ENCODE measurements at places on chromosomes 3 and 15. TPM values are rescaled to one million over a fixed set of nuclear protein-coding genes. Genes with fewer than 3 reads are reported as not detected.
A peak's percentile ranks its signal among the peaks of the same experiment; 100 is the strongest.

DNA sequence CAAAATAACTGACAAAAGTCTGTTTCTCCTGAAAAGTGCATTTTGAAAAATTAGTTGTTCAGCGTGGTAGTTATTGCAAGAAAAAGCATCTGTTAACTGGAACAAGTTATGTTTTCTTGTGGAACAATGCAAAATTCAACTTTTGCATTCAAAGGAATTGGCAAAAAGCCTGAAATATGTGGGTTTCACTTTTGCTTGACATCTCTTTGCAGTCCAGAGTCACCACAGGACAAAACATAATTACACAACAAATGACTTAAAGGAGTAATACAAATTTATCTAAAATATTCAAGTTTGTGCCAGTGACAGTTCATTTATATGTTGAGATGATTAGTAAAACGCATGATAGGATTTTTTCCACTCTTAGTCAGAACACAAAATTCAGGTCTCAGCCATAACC is 96.3 kb upstream of the P2RY1 start:
- H3K4me3 ChIP-seq, result no peak overlapping the region
- no peak for DNase-seq
- no peaks in the 10 kb centered on the region for H3K27me3 ChIP-seq
- no peaks in the 10 kb centered on the region for H3K4me1 ChIP-seq
- no peaks in the 10 kb centered on the region for H3K36me3 ChIP-seq

DNA sequence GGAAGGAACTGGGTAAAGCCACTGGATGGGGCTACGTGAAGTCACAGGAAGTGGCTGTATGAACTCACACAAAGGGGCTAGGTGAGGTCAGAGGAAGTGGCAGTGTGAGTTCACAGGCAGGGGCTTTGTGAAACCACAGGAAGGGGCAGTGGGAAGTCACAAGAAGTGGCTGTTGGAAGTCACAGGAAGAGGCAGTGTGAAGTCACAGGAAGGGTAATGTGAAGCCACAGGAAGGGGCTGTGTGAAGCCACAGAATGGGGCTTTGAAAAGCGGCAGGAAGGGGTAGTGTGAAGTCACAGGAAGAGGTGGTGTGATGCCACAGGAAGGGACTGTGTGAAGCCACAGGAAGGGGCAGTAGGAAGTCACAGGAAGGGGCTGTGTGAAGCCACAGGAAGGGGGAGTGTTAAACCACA is 34.6 kb downstream of the GASK1A start:
- no peaks in the 10 kb centered on the region for H3K4me1 ChIP-seq
- H3K36me3 ChIP-seq, result no peaks in the 10 kb centered on the region
- H3K27me3 ChIP-seq, result no peaks in the 10 kb centered on the region
- H3K27ac ChIP-seq, result no peak overlapping the region

DNA sequence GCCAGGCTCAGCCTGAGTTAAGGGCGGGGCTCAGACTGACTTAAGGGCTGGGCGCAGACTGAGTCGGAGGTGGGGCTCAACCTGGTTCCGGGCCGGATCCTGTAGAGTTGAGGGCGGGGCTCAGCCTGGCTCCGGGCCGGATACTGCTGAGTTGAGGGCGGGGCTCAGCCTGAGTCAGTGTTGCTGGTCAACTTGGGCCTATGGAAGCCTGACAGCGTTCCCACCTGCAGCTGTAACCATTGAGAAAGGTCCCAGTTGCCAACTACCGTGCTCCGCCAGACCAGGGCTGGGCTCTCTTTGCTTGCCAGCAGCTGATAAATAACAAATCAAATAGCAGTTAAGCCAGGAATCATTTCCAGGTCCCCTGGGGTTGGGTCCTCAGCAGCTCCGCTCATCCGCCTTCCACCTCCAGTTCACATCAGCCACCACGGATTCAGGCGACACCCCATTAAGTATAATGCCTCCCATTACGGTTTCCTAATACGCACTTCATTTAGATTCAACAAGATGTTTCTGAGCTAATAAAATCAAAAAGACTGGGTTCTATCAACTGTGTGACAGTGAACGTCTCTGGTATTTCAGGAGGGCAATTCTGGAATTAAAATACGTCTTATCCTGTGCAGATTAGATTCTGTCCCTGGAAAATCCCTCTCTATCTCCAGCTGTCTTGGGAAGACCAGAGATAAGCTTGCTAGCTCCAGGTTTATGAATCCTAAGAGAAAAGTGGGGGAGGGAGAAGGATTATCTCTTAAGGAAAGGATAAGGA is 7.3 kb downstream of the GRIP2 start:
- H3K27ac ChIP-seq, result no peak overlapping the region
- H3K4me3 ChIP-seq, result no peak overlapping the region
- H3K27me3 ChIP-seq, result no peaks in the 10 kb centered on the region

DNA sequence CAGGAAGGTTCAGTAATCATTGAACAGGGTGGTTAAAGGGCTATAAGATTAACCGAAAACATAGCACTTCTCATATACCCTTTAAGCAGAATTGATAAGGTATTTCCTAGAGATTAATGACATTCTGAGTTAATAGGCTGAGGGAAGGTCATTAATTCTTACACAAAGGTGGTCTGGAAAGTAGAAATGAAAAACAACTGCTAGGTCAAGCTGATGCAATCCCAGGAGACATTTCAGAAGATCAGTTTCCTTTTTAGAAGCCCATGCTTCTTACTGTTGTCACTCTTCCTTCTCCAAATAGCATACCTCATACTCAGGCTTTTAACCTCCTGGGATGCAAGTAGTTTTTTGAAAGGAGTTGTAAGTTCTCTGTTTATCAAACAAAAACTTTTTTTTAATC is 8.8 kb downstream of the FILIP1L start:
- no peaks in the 10 kb centered on the region for H3K27me3 ChIP-seq
- peak overlapping the region; percentile 87 for H3K27ac ChIP-seq
- no peak overlapping the region for H3K4me3 ChIP-seq
- no peak for DNase-seq
- peaks cover 53% of the 10 kb centered on the region for H3K4me1 ChIP-seq

The CHST13 gene
- not detected for total RNA-seq

The LRRC49 gene
- total RNA-seq, result 8.3 TPM

DNA sequence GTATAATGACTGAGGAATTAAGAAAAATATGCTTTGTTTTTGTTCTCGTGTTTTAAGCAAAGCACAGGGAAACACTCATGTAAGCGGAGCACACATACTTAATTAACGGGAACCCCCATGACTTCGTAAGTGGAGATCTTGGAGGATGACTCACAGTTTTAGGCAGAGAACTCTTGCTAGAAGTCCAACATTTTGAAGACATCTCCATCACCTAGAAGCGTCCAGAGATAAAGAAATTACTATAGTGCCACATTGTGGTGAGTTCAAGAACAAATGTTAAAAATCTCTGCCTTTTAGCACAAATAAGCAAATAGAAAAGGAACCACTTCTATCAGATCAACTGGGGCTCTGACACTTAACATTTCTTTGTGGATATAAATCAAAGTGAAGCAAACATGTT is 194.1 kb upstream of the ARHGEF26 start:
- H3K36me3 ChIP-seq, result no peaks in the 10 kb centered on the region
- no peaks in the 10 kb centered on the region for H3K4me1 ChIP-seq
- no peak overlapping the region for H3K4me3 ChIP-seq
- H3K27ac ChIP-seq, result no peak overlapping the region

The TNNC1 gene
- total RNA-seq, result 11.0 TPM

DNA sequence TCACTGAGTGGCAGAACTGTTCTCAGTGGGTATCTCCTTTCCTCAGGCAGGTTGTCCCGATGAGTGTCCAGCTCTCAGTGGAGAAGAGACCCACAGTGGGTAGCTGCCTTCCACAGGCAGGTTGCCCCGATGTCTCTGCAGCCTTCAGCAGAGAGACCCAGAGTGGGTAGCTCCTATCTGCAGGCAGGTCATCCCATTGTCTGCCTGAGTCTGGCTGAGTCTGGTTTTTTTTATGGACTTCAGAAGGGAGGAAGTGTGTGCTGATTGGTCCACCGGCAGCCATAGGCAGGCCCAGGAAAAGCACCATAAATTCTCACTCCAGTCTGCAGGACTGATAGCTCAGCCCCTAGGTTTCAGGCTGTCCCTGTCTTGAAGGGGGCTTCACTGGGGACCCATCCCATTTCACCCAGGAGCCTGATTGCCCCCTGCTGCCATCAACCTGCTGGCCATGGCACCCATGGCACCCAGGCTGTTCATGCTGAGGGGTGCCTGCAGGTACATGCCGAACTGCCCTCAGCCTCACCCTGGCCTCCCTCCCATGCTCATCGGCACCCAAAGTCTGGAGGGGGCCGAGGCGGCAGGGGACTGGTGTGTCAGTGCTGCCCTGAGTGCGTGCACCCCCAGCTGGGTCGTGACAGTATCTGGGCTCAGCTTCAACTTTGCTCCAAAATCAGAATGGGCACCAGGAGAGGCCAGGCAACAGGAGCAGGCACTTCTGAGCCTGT is 3.6 kb upstream of the LIMD1 start:
- no peak for DNase-seq
- peaks cover 17% of the 10 kb centered on the region for H3K4me1 ChIP-seq
- no peak overlapping the region for H3K4me3 ChIP-seq

The CPNE4 gene
- not detected for total RNA-seq

DNA sequence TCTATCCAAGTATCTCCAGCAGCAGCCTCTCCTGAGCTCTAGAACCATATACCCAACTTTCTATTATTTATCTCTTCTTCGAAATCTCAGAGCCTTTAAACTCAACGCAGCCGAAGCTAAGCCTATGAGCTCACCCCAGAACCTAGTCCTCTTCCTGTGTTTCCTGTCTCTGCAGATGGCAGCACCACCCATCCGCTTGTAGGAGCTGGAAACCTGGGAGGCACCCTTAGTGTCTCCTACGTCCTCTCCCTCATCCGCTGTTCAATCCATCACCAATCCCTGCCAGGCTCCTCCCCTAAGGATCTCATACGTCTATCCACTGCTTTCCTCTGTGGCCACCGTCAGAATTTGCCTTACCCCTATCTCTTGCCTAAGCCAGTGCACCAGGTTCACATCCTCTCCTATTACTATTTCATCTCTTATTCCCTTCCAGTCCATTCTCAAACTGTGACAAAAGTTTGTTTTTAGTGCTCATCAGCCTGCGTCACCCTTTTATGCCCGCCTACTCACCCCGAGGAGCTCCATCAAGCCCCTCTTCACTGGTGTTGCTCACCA is 9.6 kb downstream of the VGLL4 start:
- H3K4me1 ChIP-seq, result peaks cover 73% of the 10 kb centered on the region
- peak overlapping the region; percentile 60 for H3K27ac ChIP-seq
- H3K36me3 ChIP-seq, result no peaks in the 10 kb centered on the region
- H3K4me3 ChIP-seq, result no peak overlapping the region
- no peaks in the 10 kb centered on the region for H3K27me3 ChIP-seq
- DNase-seq, result no peak

The RNU6-1 gene
- total RNA-seq, result not detected

DNA sequence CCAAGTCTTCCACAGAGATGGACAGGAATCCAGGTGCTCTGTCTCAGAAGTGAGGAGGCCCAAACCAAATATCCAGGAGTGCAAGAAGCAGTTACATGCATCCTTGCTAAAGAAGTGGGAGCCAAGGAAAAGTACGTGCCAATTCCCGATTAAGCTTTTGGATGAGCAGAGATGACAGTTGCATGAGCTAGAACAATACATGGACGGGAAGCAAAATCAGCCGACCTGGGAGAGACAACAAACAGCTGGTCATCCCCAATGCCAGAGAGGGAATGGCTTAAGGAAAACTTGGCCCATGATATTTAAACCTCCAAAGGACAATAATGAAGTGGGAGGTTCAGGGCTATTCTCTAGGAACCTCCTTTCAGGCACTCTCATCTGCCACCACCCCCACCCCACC is 86.0 kb upstream of the ABHD17C start:
- H3K4me3 ChIP-seq, result no peak overlapping the region
- DNase-seq, result no peak
- H3K27me3 ChIP-seq, result no peaks in the 10 kb centered on the region
- H3K27ac ChIP-seq, result no peak overlapping the region
- H3K36me3 ChIP-seq, result no peaks in the 10 kb centered on the region

The SOX14 gene
- not detected for total RNA-seq

DNA sequence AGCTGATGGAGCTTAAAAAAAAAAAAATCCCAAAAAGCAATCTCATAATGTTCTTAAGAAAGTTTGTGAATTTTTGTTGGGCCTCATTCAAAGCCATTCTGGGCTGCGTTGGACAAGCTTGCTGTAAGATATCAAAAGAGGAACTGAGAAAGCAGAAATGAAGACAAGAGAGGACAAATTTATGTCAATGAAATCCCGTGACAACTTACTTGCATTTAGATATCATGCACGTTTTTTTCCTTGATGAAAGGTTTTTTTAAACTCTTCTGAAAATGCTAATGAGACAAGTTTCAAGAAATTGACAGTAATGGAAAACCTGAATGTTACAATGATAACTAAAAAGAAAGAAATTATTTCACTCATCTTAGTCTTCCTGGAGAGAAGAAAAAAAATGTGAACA is 662.9 kb downstream of the SQOR start:
- H3K27ac ChIP-seq, result no peak overlapping the region
- no peaks in the 10 kb centered on the region for H3K36me3 ChIP-seq
- H3K27me3 ChIP-seq, result no peaks in the 10 kb centered on the region
- DNase-seq, result no peak

The ZNF662 gene
- total RNA-seq, result 8.5 TPM

DNA sequence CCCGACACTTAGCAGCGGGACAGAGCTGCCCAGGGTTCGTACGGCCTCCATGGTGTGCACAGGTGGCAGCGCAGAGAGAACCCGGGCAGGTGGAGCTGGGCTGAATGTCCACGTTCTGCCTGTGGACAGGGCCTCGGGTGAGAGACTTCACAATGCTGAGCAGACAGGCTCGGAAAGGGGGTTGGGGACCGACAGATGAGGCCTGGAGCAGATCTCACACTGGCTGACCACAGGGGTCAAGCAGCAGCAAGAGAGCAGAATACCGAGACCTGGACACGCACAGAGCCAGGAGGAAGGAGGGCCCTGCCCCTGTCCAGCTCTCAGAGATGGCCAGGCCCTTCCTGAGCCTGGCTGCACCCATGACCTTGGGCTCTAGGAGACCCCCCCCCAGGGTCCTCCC is 83.0 kb downstream of the VGLL4 start:
- H3K4me1 ChIP-seq, result peaks cover 17% of the 10 kb centered on the region
- H3K4me3 ChIP-seq, result no peak overlapping the region
- no peaks in the 10 kb centered on the region for H3K27me3 ChIP-seq
- peaks cover 18% of the 10 kb centered on the region for H3K36me3 ChIP-seq
- peak overlapping the region; percentile 3 for H3K27ac ChIP-seq

The TRH gene
- total RNA-seq, result 0.22 TPM

- no peak overlapping the region for H3K4me3 ChIP-seq
- no peak for DNase-seq
- no peaks in the 10 kb centered on the region for H3K27me3 ChIP-seq
- H3K4me1 ChIP-seq, result no peaks in the 10 kb centered on the region
Observed at GRCh38 chr15:99998661-99999101, 265.4 kb upstream of the LYSMD4 start.

The IMPG2 gene
- total RNA-seq, result 0.24 TPM

DNA sequence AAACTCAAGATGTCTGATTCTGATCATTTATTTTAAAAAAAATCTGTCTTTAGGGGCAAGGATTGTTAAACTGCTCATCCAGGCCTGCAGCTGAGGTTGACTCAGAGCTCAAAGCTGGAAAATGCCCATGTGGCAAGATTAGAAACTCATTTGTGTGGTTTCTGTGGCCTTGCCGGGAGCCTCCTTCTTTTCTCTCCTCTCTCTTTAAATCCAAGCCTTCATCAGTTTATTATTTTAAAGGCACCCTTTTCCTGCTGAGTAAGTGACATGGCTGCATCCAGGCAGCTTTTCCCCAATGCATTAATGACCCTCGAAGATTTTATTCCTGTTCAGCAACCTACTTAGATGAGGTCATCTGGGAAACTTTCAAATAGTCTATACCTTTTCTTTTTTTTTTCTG is 221.3 kb upstream of the CDIN1 start:
- H3K4me3 ChIP-seq, result no peak overlapping the region
- H3K4me1 ChIP-seq, result peaks cover 4% of the 10 kb centered on the region
- H3K27me3 ChIP-seq, result no peaks in the 10 kb centered on the region
- no peaks in the 10 kb centered on the region for H3K36me3 ChIP-seq
- H3K27ac ChIP-seq, result no peak overlapping the region
- DNase-seq, result no peak

Data from thyroid gland (tissue), 4 donors.